ENCODE measurements at places on chromosomes 13 and 19. TPM values are rescaled to one million over a fixed set of nuclear protein-coding genes. Genes with fewer than 3 reads are reported as not detected.

Gene KLK15
- total RNA-seq = not detected

Gene RFPL4AL1
- not detected for total RNA-seq

Gene ZNF345
- 1.8 TPM for total RNA-seq

Gene MATK
- total RNA-seq = not detected

Gene SULT2B1
- total RNA-seq = not detected

Gene CFAP97D2
- total RNA-seq = not detected

Gene UPK1A
- not detected for total RNA-seq

Gene TRIP10
- 25.2 TPM for total RNA-seq

Gene SAMD1
- 12.4 TPM for total RNA-seq

Gene TMEM59L
- 4.0 TPM for total RNA-seq

Gene TSC22D1
- 99.9 TPM for total RNA-seq

Gene FCHO1
- 0.68 TPM for total RNA-seq

Gene PLA2G4C
- total RNA-seq = 22.1 TPM

Gene NLRP5
- not detected for total RNA-seq

Gene ZNF729
- not detected for total RNA-seq

Data from aortic smooth muscle cell (primary cell).